ENCODE measurements at places on chromosomes 11 and 22.

DNA sequence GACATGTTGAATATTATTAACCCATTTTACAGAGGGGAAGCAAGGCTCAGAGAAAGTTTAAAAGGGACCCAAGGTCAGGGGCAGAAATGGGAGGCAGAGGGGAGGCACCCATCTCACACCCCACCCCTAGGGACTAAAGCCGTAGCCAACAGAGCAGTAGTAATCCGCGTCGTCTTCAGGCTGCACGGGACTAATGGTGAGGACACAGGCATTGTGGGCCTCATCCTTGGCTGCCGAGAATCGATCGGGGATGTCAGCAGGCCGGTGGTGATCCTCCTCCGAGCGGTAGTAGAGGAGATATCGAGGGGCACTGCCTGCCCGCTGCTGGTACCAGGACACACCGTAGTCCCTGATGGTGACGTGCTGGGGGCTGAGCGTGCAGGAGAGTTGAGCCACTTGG, 1.5 kb downstream of the VPREB3 start:
- DNase-seq, result no peak

GRCh38 chr11:19658344-19658743, 54.3 kb upstream of the NAV2 start:
- DNase-seq, result no peak

DNA sequence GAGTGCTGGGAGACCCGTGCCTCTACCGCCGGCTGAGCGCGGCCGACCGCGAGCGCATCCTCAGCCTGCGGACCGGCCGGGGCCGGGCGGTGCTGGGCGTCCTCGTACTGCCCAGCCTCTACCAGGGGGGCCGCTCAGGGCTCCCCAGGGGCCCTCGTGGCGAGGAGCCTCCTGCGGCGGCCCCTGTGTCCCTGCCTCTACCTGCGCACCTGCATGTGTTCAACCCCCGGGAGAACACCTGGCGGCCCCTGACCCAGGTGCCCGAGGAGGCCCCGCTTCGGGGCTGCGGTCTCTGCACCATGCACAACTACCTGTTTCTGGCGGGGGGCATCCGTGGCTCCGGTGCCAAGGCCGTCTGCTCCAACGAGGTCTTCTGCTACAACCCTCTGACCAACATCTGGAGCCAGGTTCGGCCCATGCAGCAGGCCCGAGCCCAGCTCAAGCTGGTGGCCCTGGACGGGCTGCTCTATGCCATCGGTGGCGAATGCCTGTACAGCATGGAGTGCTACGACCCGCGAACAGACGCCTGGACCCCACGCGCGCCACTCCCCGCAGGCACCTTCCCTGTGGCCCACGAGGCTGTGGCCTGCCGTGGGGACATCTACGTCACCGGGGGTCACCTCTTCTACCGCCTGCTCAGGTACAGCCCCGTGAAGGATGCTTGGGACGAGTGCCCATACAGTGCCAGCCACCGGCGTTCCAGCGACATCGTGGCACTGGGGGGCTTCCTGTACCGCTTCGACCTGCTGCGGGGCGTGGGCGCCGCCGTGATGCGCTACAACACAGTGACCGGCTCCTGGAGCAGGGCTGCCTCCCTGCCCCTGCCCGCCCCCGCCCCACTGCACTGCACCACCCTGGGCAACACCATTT, 3.5 kb downstream of the KLHDC7B start:
- no peak for DNase-seq

DNA sequence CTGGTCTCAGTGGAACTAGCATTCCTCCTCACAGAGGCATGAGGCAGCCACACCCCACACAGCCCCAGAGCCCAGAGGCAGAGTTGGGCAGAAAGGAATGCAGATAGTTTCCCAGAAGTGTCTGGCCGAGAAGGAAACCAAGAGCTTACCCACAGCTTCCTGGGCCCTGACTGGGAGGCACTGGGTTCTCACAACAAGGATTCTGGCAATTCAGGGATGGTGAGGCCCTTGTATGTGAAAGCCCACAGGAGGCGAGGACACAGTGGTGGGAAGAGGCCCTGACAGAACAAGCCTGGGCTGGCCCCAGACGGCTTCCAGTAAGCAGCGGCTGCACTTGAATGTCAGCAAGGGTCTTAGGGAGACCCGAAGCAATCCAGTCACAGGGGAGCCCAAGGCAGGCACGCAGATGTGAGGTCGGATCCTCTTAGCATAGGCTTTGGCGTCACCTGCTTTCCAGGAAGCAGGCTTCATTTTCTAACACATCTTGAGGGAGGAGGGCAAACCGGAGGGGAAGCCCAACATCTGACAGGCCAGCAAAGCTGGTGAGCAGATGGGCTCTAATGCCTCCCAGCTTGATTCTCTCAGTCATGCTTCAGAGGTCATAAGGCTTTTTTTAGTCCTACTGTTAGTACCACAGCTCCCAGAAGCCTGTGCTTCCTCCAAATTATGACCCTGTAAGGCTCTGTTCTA, 78.3 kb upstream of the AKIP1 start:
- DNase-seq, result no peak

- DNase-seq, result no peak
Measured at GRCh38 chr11:18632841-18633240, 1.3 kb downstream of the SPTY2D1 start.

DNA sequence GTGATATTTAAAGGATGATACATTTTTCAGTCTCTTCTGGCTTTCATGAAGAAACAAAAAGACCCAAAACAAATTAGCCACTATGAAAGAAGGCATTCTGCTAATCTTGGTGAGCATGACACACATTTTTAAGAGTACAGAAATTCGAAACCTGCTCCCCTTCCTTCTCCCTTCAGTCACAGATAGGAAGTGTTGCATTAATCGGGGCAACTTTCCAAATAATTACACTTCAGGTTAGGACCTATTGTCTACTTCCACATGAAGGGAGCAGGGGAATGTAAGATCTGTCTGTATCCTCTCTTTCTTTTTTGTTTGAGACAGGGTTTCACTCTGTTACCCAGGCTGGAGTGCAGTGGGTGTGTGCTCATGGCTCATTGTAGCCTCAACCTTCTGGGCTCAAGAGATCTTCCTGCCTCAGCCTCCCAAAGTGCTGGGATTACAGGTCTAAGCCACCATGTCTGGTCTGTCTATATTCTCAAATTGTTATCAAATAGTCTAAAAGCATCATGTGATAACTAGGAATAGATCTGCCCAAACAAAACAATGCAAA, 45.8 kb downstream of the NCAM1 start:
- DNase-seq, result no peak

DNA sequence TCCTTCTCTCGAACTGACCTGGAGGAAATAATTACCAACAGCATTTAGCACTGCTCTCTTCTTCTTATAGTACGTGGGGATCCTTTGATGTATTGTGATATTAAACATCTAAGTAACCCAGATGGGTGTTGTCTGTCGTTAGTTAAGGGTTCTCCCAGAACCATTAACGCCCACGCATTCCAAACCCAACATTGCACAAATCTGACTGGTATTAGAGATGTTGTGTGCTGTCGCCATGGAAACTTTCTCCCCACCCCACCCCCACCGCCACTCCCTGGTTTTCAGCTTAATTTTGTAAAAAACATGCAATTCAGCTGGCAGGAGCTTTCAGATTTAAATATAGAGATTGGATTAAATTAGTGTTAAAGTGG, 1495.2 kb downstream of the TBC1D22A start:
- no peak for DNase-seq

DNA sequence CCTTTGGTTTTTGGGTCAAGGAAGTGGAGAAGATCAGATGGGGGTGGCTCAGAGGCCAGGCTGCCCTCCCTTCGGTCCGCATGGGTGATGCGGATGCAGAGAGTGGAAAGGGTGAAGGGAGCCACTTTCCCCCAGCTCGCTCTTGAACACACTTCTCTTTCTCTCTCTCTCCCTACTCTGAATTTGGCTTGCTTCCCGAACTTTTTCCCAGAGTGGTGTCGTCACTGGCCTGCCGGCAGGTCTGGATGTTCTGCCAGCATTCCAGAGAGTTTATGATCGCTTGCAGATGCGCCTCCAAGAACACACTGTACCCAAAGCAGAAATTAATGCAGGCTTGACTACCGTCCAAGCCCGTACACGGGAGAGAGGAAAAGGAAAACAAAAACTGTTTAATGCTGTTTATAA, 103.2 kb downstream of the ZBTB16 start:
- DNase-seq, result no peak

GRCh38 chr11:107683061-107683460, 28.8 kb downstream of the SLN start:
- DNase-seq, result no peak

GRCh38 chr11:115721296-115721995, 217.2 kb upstream of the CADM1 start:
- DNase-seq, result no peak

DNA sequence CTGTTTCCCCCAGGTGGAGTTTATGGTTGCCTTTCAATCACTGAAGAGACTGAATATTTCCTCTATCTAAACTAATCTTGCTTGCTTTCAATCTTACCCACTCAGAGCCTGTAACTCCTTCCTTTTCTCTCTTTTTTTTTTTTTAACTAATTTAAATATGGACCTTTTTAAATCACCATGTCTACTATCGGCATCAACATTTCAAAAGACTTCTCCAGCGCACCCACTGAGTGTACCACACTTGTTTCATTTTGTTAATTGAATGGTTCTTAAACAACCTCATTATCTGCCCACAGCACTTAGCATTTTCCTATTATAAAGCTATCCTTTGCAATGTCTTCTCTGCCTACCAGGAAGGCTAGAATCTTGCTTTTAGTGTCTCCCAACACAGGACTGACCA, 1212.5 kb downstream of the LRRC4C start:
- no peak for DNase-seq

- DNase-seq, result no peak
Measured at GRCh38 chr22:22934543-22935055, 47.0 kb downstream of the IGLL5 start.

DNA sequence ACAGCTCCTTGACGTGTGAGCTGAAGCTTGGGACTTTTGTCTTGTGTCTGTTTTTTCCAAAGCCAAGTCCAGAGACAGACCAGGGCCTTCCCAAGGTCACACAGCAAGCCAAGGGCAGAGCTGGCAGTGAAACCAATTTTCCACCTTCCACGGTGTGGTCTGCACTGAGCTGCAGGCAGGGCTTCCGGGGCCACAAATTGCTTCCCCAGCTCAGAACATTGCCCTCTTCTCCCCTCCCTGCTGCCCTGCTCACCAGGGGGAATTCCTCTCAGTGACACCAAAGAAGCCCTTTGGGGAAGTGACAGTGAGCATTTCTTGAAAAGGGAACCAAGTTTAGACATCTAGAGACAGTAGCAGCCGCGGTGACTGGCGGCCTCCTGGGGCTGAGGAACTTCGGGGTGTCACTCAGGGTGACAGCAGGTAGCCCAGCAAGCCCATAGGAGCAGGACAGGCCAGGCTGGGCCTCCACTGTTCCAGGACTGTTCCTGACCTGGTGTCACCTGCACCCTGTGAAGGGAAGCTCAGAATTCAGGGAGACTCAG, 9.2 kb downstream of the FXYD2 start:
- peak; percentile 56 for DNase-seq

- DNase-seq, result no peak
Measured at GRCh38 chr22:44782363-44782963, 30.1 kb downstream of the ARHGAP8 start.

- DNase-seq, result no peak
Measured at GRCh38 chr22:19892925-19893324, 38.3 kb upstream of the GNB1L start.

DNA sequence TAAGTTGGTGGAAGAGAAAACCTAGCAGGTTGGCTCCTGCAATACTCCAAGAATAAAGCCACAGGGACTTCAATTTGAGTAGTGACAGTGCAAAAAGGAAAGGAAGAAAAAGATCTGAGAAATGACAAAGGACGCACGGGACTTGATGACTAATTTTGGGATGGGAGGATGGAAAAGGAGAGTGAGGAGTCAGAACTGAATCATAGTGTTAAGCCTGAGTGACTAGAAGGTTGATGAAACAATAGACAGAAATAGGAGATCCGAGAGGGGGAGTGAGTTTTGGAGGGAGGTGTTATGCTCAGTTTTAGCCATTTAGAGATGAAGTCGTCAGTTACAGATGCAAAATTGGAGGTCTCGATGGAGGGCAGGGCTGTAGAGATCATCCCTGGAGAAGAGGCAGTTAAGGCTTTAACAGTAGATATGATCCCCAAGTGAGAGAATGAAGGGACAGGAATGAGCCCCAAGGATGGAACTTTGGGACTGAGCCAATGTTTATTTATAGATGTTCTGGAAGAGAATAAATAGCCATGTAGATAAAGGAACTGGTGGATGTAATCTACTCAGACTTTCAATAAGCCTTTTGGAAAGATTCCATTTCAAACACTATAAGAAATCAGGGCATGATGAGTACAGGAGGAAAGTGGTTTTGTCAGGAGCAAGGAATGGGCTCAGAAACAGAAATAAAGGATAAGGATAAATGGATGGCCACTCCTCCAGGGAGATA, 108.9 kb upstream of the NCAM1 start:
- DNase-seq, result no peak

- no peak for DNase-seq
Measured at GRCh38 chr11:121581607-121582006, 128.8 kb upstream of the SORL1-AS1 start.

DNA sequence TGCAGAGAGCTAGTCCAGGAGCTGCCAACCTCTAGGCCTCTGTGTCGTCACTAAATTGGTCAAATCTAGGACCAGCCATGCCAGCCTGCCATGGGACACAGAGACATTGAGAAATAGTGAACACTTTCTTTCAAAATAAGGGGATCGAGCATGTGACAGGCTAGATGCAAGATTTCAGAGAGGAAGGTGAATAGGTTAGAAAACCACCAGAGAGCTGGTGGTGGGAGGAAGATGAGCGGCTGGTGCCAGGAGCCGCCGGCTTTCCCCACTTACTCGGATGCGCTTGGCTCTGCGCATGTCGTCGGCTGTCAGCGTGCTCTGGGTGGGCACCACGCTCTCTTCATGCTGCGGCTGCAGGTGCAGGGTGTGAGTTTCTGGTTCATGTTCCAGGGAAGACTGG, 35.4 kb upstream of the NFRKB start:
- no peak for DNase-seq

- no peak for DNase-seq
Measured at GRCh38 chr11:12684315-12684714, 10.1 kb downstream of the TEAD1 start.

DNA sequence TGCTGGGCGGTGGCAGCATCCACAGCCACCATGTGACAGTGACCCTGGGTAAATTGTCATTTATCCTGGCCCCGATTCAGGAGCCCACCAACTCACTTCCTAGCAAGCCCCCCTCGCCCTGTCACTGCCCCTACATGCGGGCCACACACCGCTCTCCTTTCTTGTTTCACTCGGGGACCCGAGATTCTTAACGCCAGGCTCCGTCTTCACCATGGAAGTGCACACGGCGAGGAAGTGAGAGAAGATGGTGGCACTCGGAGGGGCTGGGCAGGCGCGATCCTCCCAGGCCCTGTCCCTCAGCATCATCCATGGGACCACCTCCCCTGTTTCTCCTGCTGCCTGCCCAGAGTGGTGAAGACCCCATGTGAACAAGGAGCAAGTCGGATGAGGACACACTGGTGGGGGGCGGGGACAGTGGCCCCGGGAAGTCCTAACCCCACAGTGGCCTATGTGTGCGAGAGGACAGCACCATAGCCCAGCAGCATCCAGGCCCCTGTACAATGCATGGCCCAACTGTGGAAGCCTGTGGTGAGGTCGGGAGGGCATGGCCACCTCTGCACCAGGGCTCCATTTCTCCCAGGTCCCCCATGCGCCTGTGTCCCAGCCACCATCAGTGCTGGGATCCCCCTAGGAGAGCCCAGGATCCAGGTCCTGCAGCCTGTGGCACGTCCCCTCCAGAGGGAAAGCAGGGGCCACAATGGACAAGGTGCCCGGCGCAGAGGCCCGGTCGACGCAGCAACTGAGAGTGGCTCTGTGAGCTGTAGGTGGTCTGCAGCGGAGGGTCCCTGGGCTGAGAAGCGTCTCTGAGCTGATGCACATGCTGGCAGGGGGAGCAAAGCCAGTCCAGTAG, 262.8 kb downstream of the BRD1 start:
- no peak for DNase-seq

GRCh38 chr22:47307822-47308221, 545.4 kb downstream of the TBC1D22A start:
- DNase-seq, result no peak

GRCh38 chr11:130209954-130210854, 50.6 kb downstream of the ST14 start:
- DNase-seq, result no peak

Data from T-helper 9 cell (primary cell).